HFFc6 (cell line): ENCODE measurements at places on chromosomes 1 and 21.
A peak's percentile ranks its signal among the peaks of the same experiment; 100 is the strongest.

DNA sequence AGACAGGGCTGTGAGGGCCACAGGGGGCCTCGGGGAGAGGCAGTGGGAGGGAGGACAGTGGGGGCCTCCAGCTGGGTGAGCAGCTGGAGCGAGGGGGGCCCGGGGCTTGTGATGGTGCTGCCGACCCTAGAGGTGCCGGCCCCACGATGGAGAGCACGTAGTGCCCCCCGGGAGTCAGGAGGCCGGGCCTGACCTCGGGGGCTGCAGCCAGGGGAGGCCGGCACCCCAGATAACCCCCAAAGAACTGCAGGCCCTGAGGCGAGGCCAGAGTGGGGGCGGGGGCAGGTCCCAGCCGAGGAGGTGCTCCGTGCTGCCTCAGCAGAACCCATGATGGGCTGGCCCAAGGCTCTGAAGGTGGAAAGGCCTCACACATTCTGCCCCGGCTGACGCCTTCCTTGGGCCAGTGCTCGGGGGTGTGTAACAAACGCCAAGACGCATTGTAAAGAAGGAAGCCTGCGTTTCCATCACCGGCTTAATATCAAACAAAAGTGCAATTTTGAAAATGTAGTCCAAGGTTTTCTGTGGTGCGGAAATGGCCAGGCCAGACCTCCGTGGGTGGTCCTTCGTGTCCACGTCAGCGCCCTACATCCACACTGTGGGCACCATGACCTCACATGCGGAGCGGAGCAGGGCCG is 55.2 kb downstream of the COL6A1 start:
- no peak for DNase-seq
- peak overlapping the region; percentile 65; the same call in 1 of the 2 replicates for H3K27ac ChIP-seq
- H3K27me3 ChIP-seq: peaks cover 4% of the 10 kb centered on the region

GRCh38 chr1:174996476-174996875 is 3.3 kb upstream of the CACYBP start:
- H3K27me3 ChIP-seq: peaks cover 4% of the 10 kb centered on the region; the same call in 1 of the 2 replicates
- peak overlapping the region; percentile 45; the same call in 1 of the 2 replicates for H3K27ac ChIP-seq
- H3K36me3 ChIP-seq: peaks cover 6% of the 10 kb centered on the region; the same call in 1 of the 2 replicates
- DNase-seq: peak; percentile 12
- H3K4me3 ChIP-seq: no peak overlapping the region
- peaks cover 46% of the 10 kb centered on the region for H3K4me1 ChIP-seq

DNA sequence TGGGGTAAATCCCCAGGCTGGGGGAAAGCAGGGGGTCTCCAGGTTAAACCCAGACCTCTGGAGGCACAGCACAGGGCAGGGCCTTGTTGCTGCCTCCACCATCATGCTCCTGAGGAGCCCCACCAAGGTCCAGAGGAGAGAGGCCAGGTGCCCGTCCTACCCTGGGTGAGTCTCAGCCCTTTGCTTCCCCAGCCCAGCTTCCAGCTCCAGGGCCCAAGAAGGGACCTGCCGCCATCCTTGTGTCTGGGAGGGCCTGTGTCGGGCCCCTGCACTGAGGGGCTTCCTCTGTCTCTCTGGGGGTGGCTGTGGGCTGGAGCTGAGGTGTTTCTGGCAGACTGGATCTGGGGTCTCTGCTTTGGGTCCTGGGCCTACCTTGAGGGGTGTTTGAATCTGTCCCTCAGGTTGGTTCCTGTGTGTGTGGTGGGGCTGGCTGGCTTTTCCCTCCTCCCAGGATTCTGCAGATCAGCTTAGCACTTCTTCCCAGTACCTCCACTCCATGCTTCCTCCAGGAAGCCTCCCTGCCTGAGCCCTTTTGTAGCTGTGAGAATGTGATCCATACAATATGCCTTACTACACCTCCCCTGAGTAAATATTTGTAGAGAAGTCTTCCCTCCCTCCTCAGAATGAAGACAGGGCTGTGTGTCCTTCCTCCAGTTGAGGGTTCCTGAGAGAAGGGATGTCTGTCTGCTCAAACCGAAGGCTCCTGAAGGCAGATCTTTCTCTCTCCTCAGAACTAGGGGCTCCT is 6.2 kb downstream of the GPR3 start:
- H3K36me3 ChIP-seq: no peaks in the 10 kb centered on the region
- no peak for DNase-seq
- peaks cover 39% of the 10 kb centered on the region for H3K4me1 ChIP-seq
- 0 out of 2 replicates have a peak overlapping the region, but pooled peaks have one; percentile 11 for H3K27ac ChIP-seq
- peaks cover 3% of the 10 kb centered on the region; the same call in 1 of the 2 replicates for H3K27me3 ChIP-seq

GRCh38 chr21:46055863-46056281 is 42.0 kb upstream of the COL6A2 start:
- H3K4me1 ChIP-seq: peaks cover 59% of the 10 kb centered on the region
- H3K27me3 ChIP-seq: peaks cover 7% of the 10 kb centered on the region
- H3K36me3 ChIP-seq: peaks cover 30% of the 10 kb centered on the region

GRCh38 chr1:174118751-174119150 is 40.6 kb upstream of the RABGAP1L start:
- peaks cover 5% of the 10 kb centered on the region for H3K27me3 ChIP-seq
- H3K4me3 ChIP-seq: no peak overlapping the region
- DNase-seq: no peak

- H3K4me1 ChIP-seq: no peaks in the 10 kb centered on the region
- H3K27ac ChIP-seq: no peak overlapping the region
- H3K27me3 ChIP-seq: peaks cover 9% of the 10 kb centered on the region
- no peaks in the 10 kb centered on the region for H3K36me3 ChIP-seq
- no peak for DNase-seq
These were observed 39.6 kb downstream of the NUF2 start for GRCh38 chr1:163361123-163361934.

GRCh38 chr1:32357614-32358013 is 4.7 kb downstream of the FAM229A start:
- H3K36me3 ChIP-seq: peaks cover 15% of the 10 kb centered on the region; the same call in 1 of the 2 replicates
- H3K4me3 ChIP-seq: no peak overlapping the region
- H3K27me3 ChIP-seq: peaks cover 9% of the 10 kb centered on the region
- DNase-seq: no peak
- peaks cover 29% of the 10 kb centered on the region for H3K4me1 ChIP-seq
- no peak overlapping the region for H3K27ac ChIP-seq

- no peak overlapping the region for H3K27ac ChIP-seq
- no peak overlapping the region for H3K4me3 ChIP-seq
- peaks cover 17% of the 10 kb centered on the region for H3K4me1 ChIP-seq
- no peaks in the 10 kb centered on the region for H3K36me3 ChIP-seq
These were observed 50.1 kb downstream of the AK4 start for GRCh38 chr1:65198096-65198495.

DNA sequence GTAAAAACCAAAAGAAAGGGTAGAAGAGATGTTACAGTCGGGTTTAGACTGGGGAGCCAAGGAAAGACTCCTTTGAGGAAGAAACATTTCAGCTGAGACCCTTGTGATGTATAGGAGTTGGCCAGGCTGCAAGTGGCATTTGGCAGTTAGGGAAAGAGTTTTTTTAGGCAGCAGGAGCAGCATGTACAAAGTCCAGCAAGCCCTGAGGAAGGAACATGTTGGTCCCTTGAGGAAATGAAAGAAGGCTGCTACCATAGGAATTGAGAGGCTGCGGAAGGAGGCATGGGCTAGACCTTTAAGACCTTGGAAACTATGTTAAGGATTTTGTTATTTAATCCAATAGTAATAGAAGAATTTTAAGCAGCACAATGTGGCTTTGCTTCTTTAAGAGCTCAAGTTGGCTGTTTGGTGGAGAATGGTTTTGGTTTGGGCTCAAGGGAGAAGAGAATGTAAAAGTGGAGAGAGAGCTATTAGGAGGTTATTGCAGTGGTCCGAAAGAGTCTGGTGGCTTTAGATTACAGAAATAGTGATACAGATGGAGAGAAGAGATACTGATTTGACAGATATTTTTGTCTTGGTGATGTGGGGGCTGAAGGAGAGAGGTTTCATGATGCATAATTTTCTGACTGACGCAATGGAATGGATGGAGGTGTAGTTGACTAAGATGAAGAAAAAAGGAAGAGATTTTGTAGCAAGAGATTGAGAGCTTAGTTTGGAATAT is 26.6 kb downstream of the SMAP2 start:
- no peak overlapping the region for H3K4me3 ChIP-seq
- H3K36me3 ChIP-seq: no peaks in the 10 kb centered on the region
- no peak for DNase-seq
- no peak overlapping the region for H3K27ac ChIP-seq

DNA sequence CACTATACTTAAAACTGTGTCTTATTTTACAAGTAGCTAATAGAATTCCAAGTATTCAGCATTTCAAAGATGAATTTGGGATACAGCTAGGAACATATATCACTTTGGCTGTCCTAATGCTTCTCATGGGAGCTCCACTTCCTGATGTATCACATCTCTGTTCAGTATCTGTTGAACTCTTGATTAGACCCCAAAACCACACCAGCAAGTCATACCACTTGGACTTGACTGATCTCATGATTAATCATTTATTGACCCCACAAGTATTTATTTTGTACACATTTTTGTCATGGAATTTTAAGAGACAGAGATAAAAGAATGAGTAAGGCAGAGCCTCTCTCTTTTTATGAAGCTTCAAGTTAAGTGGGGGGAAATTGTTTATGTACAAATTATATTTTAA is 30.0 kb downstream of the TMPRSS15 start:
- no peaks in the 10 kb centered on the region for H3K27me3 ChIP-seq
- no peak overlapping the region for H3K4me3 ChIP-seq
- H3K36me3 ChIP-seq: no peaks in the 10 kb centered on the region
- H3K27ac ChIP-seq: no peak overlapping the region
- no peak for DNase-seq

DNA sequence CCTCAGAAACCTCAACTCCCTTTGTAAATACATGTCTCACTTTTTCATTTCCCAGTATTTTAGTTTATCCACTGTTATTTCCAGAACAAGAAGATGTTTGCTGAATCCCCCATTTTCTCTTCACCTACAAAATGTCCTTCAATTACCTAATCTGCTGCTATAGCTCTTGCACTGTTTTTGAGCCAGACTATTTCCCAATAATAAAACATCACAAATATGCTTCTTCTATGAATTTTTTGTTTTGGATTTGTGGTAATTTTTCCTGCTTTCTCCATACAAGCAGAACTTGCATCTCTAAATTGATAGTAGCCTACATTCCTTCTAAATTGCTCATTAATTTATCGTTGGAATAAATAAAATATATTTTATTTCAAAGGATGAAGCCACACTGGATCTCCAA is 199.6 kb upstream of the C1orf87 start:
- H3K27me3 ChIP-seq: no peaks in the 10 kb centered on the region
- H3K4me1 ChIP-seq: no peaks in the 10 kb centered on the region
- no peak overlapping the region for H3K27ac ChIP-seq
- H3K4me3 ChIP-seq: no peak overlapping the region
- no peaks in the 10 kb centered on the region; the same call in 1 of the 2 replicates for H3K36me3 ChIP-seq

- H3K27me3 ChIP-seq: peaks cover 5% of the 10 kb centered on the region; the same call in 1 of the 2 replicates
- H3K36me3 ChIP-seq: no peaks in the 10 kb centered on the region; the same call in 1 of the 2 replicates
- no peak for DNase-seq
These were observed 92.2 kb downstream of the DYRK1A start for GRCh38 chr21:37458669-37459276.
